Activated T-helper 1 cell treated with anti-CD3 and anti-CD28 coated beads, Interleukin-2, amount 50 U/mL, for 16 hours (primary cell): ENCODE measurements at places on chromosomes 2 and 18.

DNA sequence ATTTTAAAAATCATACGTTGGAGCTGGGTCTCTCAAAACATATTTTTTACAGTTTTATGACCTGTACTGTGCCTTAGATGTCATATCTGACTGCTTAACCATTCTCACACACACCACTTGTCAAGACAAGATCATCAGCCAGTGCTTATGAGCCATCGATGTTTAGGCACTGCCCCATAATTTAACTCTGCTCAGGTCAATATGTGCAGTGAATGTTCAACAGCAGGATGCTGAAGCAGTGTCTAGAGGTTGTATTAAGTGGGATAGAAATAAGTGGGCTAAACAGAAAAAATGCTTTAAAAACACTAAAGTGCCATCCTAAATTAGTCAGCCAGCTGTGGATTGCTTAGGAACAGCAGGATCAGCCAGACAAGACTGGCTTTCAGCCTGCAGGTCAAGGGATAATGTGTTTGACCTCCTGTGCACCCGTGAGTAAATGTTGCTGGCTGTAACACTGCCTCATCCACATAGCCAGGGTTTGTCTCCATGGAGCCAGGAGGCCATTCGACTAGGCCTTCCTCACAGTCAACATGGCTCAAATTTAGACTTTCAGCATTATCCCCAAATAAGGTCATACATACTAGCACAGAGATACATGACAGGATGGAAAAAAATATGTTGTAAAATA lies 139.0 kb upstream of the NXPH2 start:
- DNase-seq = no peak

DNA sequence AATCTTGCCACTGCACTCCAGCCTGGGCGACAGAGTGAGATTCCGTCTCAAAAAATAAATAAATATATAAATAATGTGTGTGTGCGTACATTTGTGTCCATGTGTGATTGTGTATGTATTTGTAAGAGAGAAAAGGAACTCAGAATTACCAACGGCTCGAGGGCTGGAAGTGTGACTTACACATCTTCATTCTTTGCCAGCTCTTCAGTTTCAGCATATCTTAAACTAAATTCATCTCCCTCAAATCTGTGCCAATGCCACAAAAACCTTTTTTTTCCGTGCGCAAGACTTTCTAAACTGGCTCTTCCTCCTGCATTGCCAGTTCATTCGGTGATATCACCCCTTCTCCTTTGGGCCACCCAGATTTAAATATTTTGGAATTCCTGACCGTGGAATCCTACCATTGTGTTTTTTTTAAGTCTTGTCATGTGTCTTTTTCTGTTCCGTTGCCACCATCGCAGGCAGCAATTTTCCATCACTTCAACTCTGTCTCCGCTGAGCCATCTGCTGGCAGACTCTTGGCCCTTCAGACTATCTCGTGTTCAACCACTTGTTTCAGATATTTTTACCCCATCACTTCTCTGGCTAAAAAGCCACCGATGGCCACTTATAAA lies 77.0 kb upstream of the ZNF532 start:
- no peak for DNase-seq

GRCh38 chr2:39228413-39229209 lies 15.2 kb downstream of the CDKL4 start:
- no peak for DNase-seq

- no peak for DNase-seq
Measured at GRCh38 chr2:29000481-29000880, 19.4 kb downstream of the TOGARAM2 start.

- DNase-seq = no peak
Measured at GRCh38 chr2:140893685-140894084, 1237.1 kb downstream of the LRP1B start.

GRCh38 chr2:202018950-202019349 lies 14.7 kb upstream of the FZD7 start:
- no peak for DNase-seq

- no peak for DNase-seq
Measured at GRCh38 chr18:39341129-39341528, 1775.5 kb upstream of the CELF4 start.

GRCh38 chr2:218776488-218776887 lies 5.5 kb upstream of the CYP27A1 start:
- DNase-seq = no peak

DNA sequence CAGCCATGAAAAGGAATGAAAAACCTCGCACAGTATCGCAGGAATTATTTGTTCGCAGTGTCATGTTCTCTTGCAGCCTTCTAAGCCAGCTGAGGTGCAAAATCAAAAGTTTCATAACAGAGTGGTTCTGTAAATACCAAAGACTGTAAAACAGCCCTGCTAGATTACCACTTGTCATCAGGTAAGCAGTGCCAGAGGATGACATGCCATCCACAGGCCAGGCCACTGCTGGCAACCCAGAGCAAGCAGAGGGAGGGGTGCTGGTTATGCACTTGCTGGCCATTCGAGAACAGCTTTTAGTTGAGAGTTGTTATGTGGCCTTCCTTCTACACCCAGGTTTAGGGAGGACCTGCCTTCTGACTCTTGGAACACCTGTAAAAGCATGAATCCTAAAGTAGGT lies 114.3 kb upstream of the MGAT5 start:
- DNase-seq = no peak

- DNase-seq = no peak
Measured at GRCh38 chr2:10614939-10615338, 74.8 kb downstream of the NOL10 start.

DNA sequence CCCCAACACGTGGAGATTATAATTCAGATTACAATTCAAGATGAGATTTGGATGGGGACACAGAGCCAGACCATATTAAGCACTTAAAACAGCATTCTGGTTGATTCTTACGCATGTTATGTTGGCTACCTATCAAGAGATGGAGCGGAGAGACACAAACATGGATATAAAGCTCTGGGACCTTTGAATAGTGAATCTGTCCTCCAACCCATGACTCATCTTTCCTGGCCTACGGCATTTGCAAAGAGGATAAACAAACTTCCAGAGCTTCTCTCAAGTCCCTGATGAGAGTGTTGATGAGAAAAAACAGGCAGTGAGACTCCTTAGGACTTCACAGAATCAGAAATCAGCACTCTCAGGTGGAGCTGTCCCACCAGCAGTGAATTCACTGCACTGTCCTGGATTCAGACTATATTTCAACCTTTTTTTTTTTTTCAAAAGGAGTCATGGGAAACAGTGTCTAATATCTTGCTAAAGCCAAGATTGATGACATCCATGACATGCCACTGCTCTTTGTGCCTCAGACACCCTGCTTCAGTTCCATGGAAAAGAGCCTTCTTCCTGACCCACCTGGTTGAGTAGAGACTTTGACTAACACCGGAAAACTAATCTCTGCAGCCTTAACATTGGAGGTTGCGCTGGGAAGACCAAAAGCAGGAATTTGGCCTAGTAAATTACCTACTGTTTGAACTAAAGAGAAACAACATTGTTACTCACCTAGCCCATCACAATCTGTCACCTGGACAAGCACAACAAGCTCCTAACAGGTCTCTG lies 62.1 kb upstream of the NPAS2 start:
- no peak for DNase-seq

- no peak for DNase-seq
Measured at GRCh38 chr2:189222468-189223105, 43.0 kb upstream of the COL5A2 start.

DNA sequence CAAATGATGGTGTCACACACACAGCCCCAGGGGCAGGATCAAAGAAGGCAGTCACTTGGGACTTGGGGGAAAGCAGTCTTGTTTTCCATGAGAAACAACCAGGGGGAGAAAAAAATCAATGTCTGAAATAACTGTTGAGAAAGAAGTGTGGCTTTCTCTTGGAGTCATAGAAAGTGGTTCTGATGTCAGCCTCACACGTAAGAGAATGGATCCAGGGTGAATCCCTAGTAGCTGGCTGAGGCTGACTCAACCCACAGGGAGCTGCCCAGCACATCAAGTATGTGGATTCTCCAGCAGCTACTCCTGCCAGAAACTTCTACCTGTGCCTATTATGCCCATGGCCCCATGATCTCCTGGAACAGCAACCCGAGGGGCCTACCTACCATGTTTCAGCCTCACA lies 33.6 kb upstream of the ZBTB7C start:
- DNase-seq = no peak

DNA sequence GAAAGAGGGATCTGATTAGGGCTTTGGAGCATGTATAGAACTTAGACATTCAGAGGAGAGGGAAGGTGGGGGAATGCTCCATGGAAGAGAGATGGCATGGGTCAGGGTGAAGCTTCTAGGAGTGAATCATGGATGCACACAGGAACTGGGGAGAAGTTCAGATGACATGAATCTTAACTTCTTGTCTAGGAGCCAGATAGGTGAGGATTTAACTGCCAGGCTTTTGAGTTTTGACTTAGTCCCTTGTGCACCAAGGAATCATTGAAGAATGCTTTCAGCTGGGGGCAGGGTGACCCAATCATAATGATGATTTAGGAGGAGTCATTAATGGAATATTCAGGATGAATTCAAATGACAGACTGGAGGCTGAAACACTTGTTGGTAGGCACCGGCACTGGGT lies 48.7 kb downstream of the ACYP2 start:
- DNase-seq = no peak

DNA sequence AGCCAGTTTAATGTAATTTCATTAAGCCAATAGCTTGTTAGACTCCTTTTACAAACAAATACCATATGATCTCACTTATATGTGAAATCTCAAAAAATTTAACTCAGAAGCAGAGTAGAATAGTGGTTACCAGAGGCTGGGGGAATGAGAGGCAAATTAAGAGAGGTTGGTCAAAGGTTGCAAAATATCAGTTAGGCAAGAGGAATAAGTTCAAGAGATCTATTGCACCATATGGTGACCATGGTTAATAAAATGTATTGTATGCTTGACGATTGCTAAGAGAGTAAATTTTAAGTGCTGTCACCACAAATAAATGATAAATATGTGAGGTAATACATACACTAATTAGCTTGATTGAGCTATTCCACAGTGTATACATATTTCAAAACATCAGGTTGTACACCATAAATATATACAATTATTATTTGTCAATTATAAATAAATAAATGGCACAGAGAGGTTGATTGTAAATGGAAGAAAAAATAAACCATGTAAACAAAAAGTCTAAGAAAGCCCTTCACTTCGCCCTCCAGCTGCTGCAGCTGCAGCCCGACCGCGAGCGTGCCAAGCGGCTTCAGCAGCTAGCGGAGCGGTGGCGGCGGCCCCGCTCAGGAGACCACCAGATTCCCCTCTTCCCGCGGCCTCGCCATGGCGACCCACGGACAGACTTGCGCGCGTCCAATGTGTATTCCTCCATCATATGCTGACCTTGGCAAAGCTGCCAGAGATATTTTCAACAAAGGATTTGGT lies 23.0 kb upstream of the ACTR2 start:
- DNase-seq = peak; percentile 5
